Stimulated activated CD4-positive, alpha-beta T cell treated with anti-CD3 and anti-CD28 coated beads, Interleukin-2, amount 100 ng/mL, for 48 hours (primary cell): ENCODE measurements at places on chromosomes 5 and 9.

DNA sequence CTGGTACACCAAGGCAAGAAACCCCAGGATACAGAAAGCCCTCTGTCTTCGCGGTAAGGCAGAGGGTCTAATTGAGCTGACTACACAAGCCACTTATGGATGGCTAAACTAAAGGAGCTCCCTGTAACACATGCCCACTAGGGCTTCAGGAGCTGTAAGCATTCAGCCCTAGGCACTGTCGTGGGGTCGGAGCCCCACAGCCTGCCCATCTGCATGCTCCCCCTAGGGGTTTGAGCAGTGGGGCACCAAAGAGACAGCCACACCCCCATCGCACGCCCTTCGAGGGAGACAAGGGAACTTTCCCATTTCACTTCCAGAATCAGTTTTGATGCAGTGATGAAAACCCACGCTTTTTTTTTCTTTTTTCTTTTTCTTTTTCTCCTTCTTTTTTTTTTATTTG is 11.0 kb upstream of the MTMR12 start:
- DNase-seq = no peak

DNA sequence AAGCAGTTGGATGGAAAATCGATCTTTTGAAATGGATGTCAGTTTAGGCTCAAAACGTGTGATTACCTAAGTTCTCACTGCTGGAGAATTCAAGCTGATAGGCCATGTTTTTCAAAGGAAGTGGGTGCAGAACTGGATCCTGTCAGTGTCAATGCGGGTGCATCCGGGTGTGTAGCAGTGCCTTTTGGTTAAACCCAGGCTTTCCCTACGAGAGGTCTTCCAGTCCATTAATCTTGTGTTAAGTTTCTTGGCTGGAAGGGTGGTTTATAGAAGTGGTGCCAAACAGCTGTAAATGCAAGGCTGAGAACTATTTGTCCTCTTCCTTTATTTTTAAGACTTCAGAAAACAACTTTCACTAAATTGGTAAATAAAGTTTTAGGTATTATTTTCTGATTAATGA is 71.9 kb downstream of the DAPK1 start:
- DNase-seq = no peak

- no peak for DNase-seq
Measured at GRCh38 chr9:82271106-82271561, 282.6 kb downstream of the SPATA31D1 start.

- no peak for DNase-seq
Measured at GRCh38 chr5:103582364-103582763, 19.8 kb upstream of the NUDT12 start.

GRCh38 chr9:134947265-134947955 is 29.7 kb upstream of the FCN1 start:
- no peak for DNase-seq

DNA sequence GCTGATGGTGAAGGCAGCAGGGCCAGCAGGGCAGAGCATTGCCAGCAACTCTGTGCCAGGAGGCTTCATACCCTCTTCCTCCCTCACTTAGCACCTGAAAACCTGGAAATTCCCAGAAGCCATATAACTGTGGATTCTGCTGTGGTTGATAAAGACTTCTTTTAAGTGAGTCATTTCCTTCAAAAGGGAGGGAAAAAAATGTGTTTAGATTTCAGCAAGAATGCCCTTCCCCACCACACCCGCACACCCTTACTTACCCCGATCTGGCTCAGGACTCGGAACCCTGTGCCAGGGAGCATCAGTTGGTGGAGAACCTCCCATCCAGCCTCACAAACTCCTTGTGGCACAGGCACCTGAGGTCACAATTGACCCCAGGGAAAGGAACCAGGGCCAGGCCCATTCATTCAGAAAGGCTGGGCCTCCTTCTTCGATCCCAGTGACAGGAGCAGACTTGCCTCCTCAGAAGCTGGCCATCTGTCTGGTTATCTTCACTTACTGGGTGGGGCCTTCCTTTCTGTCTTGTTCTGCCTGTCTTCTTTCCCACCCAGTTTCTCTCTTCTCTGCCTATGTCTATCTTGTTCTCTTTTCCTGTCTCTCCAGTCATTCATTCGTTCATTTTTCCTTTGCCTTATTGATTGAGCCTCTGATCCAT is 62.6 kb downstream of the PLAC8L1 start:
- no peak for DNase-seq
